ENCODE measurements at places on chromosomes 6 and 20. TPM values are rescaled to one million over a fixed set of nuclear protein-coding genes. Genes with fewer than 3 reads are reported as not detected.

- H3K4me1 ChIP-seq = peaks cover 24% of the 10 kb centered on the region
- DNase-seq = no peak
- no peaks in the 10 kb centered on the region for H3K36me3 ChIP-seq
- peak overlapping the region; percentile 63 for H3K4me3 ChIP-seq
- no peak overlapping the region for H3K27ac ChIP-seq
Measured at GRCh38 chr6:3053231-3053508, 15.1 kb upstream of the RIPK1 start.

- peaks cover 6% of the 10 kb centered on the region for H3K27me3 ChIP-seq
- no peak overlapping the region for H3K4me3 ChIP-seq
- no peak overlapping the region for H3K27ac ChIP-seq
- peaks cover 2% of the 10 kb centered on the region for H3K4me1 ChIP-seq
- DNase-seq = no peak
Measured at GRCh38 chr20:36268440-36269342, 32.4 kb downstream of the AAR2 start.

GRCh38 chr20:59985864-59986263 is 27.6 kb downstream of the CDH26 start:
- DNase-seq = no peak
- no peaks in the 10 kb centered on the region for H3K36me3 ChIP-seq
- H3K27me3 ChIP-seq = peaks cover 2% of the 10 kb centered on the region
- no peak overlapping the region for H3K4me3 ChIP-seq

DNA sequence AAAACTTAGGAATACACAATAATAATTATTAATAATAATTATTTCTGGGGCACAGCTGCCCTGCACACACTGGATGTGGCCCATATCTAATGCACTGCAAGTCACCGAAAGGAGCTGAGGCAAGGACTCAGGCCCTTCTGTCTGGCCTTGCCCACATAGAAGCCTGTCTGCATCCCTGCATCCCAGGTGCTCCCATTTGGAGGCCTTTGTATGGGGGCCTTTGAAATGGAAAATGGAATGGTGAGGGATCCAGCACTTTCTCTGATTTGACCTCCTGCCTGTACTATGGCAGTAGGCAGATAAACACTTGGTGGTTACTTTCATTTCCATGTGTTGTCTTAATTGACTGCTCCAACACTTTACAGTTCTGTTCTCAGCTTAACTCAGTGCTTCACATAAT is 75.7 kb upstream of the PTCHD4 start:
- DNase-seq = no peak
- H3K27me3 ChIP-seq = peaks cover 2% of the 10 kb centered on the region
- no peak overlapping the region for H3K4me3 ChIP-seq
- no peaks in the 10 kb centered on the region for H3K36me3 ChIP-seq
- no peaks in the 10 kb centered on the region for H3K4me1 ChIP-seq
- no peak overlapping the region for H3K27ac ChIP-seq

GRCh38 chr6:152950240-152950639 is 32.6 kb downstream of the FBXO5 start:
- DNase-seq = no peak
- no peaks in the 10 kb centered on the region for H3K27me3 ChIP-seq
- H3K4me1 ChIP-seq = no peaks in the 10 kb centered on the region
- H3K27ac ChIP-seq = no peak overlapping the region
- H3K4me3 ChIP-seq = no peak overlapping the region
- no peaks in the 10 kb centered on the region for H3K36me3 ChIP-seq

DNA sequence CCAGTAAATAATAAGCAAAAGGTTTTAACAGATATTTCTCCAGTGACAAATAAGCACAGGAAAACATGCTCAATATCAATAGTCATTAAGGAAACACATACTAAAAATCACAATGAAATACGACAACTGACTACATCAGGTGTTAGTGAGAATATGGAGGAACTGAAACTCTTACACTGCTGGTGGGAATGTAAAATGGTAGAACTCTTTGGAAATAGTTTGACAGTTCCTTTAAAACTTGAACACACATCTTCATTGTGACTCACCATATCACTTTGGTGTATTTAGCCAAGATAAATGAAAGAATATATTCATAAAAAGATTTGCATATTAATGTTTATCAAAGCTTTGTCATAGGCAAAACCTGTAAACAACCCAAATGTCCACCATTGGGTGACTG is 11.3 kb upstream of the MAP3K5 start:
- no peak overlapping the region for H3K27ac ChIP-seq
- no peak overlapping the region for H3K4me3 ChIP-seq
- H3K36me3 ChIP-seq = no peaks in the 10 kb centered on the region
- H3K27me3 ChIP-seq = no peaks in the 10 kb centered on the region
- no peaks in the 10 kb centered on the region for H3K4me1 ChIP-seq
- DNase-seq = no peak

ZNF311 gene
- total RNA-seq = 5.1 TPM

Data from glutamatergic neuron (in vitro differentiated cells).